EL (cell line): ENCODE measurements at places on chromosomes 3 and 15.
A peak's percentile ranks its signal among the peaks of the same experiment; 100 is the strongest.

- DNase-seq = peak; percentile 13
Measured at GRCh38 chr3:78926523-78926922, 841.3 kb downstream of the ROBO1 start.

DNA sequence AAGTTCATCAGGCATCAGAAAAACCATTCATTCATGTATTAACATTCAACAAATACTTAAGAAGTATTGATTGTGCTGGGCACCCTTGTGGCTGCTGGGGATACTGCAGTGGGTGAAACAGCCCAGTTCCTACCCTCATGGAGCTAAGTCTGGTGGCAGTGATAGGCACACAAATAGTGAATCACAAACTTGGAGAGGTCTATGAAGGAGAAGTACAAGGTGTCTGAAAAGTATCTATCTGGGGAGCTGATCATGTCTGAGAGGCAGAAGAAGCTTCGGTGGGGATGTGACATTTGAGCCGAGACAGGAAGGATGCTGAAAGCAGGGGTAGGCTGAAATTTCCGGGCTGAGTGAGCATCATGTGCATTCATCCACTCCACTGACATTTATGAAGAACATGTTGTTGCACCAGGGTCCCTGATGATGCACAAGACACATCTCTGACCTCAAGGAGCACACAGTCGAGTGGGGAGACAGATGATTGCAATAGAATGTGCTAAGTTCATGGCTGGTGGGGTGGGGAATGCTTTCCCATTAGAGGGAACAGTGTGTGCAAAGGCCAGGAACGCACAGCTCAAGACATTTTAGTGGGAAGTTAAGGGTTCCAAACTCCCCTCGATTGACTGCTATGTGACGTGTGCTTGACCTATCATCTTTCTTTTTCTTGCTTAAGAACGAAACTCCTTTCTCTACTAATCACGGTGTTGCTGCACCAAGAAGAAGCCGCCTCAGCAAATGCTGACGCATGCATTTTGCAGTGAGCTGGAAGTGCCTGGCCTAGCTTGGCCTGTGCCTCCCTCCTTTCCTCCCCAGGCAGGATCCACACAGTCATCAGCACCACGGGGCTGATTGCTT lies 309.1 kb upstream of the ICE2 start:
- peak; percentile 9 for DNase-seq

DNA sequence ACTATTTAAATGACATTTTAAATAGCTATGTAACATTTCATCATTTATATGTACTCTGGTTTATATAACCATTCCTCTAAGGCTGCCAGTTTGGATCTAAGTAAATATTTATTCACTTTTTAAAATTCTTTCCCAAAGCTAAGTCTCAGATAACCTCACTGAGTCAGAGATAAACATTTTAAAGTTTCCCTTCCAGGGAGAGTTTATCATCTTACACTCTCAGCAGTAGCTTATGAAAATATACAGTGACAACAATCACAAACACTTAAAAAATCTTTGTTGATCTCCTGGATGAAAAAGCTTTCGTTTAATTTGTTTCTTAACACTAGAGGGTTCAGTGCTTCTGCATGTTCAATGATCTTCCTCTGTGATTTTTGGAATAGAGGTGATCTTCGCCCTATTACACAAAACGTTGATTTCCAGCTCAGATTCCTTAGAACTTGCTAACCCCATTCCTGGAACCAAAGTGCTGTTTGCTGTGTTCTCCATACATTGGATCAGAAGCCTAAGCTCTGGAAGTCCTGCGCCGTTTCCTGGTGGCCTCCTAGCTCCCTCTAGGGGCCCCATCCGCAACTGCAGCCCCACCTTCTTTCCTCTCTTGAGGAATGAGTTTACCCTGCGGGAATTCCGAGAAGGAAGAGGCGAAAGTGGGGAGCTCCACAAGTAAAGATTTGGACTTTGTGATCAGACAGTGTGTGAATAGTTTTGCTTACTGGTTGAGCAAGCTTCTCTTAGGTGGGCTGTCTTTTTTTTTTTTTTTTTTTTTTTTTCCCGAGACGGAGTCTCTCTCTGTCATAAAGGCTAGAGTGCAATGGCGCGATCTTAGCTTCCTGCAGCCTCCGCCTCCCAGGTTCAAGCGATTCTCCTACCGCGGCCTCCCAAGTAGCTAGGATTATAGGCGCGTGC lies 29.3 kb upstream of the SACM1L start:
- peak; percentile 83 for DNase-seq

GRCh38 chr15:90291679-90292356 lies 26.3 kb downstream of the NGRN start:
- peak; percentile 24 for DNase-seq

DNA sequence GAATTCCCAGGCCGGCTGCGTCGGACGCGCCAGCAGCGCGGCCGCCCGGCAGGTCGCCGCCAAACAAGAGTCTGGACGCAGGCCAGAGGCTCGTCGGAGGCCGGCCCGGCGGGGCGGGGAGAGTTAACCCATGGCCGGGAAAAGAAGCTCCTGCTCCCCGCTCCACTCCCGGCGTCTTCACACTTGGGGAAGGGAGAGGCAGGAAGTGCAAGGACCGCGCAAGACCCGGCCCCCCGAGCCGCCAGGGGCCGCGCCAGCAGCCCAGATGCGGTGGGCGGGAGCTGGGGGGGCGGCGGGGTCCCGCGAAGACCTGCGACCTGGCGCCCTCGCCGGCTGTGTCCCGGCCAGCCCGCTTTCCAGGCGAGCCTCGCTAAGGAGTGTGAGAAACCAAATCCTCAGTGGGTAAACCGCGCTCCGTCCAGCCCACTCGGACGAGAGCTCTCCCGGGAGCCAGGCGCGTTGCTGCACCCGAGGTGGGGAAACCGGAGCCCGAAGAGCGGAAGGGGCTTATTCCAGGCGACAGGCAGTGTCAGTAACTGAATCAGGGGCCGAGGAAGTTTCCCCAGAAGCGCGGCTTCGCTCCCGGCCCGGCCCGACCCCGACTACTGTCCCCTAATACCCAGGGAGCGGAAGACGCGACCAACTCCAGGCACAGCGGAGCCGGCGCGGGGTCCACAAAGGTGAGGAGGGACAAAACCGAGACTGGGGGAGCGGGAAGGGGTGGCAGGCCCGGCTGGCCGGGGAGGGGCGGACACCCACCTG lies 721 bp downstream of the ADAMTS7 start:
- DNase-seq = peak; percentile 49

GRCh38 chr3:28860307-28860706 lies 420.6 kb upstream of the RBMS3 start:
- no peak for DNase-seq

DNA sequence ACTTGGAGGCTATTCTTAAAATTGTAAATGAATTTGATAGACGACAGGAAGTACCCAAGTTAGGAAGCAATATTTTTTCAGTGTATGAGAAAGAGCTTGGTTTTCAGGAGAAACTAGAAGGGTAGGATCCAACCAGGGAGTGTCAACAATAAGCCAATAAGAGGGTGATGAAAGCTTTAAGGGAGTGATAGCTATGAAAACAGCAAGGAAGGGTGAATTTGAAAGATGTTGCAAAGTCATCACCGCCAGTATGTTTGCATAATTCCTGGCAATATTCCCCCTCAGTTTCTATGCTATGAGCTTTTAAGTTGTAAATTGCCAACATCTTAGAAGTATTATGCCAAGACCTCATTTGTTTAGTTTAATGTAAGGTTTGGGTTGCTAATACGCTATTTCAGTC lies 11.8 kb upstream of the CSTA start:
- no peak for DNase-seq

DNA sequence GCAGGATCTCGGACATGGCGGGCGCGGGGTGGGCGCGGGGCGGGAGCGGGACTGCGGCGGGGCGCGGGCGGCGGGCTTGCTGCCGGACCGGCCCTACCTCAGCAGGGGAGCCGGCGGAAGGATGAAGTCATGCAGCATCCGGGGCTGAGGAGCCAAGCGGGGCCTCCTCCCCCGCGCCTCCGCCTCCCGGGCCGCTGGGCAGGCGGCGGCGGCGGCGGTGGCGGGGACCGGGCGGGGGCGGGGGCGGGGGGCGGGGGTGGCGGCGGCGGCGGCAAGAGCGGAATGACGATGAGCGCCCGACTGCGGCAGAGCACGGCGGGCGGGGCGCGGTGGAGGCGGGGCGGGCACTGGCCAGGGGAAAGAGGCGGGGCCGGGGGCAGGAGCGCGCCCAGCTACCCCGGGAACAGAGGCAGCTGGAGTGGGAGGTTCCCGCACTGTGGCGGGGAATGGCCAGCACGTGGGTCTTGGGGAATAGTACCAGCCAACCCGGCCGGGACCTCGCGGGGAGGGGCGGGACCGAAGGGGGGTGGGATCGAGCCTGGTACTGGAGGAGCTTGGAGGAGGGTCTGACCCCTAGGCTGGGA lies at the start of gene CAMK2N2:
Gene CAMK2N2, minus strand, starts transcription at position 284 of the 584 bp plus-strand sequence. Its CDS starts 268 bp downstream, at position 16.
- DNase-seq = peak; percentile 82

DNA sequence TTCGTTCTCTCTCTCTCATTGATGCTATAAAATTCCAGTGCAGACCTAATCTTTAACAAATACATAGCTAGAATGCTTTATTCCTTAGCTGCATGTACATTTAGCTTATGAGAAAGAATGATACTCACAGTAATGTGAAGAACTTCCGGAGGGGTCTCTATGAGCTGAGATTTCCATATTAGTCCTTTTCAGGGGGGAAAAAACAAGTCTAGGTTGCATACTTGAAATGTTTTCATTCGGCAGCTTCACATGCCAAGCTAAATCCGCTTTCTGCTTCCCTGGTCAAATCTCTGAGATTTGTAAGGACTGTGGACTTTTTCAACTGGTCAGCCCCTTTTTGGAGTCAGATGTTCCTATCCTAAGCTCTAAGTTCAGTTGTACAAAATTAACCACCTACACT lies 111.5 kb upstream of the COL8A1 start:
- no peak for DNase-seq

- DNase-seq = no peak
Measured at GRCh38 chr3:27471923-27472550, 12.1 kb downstream of the SLC4A7 start.

DNA sequence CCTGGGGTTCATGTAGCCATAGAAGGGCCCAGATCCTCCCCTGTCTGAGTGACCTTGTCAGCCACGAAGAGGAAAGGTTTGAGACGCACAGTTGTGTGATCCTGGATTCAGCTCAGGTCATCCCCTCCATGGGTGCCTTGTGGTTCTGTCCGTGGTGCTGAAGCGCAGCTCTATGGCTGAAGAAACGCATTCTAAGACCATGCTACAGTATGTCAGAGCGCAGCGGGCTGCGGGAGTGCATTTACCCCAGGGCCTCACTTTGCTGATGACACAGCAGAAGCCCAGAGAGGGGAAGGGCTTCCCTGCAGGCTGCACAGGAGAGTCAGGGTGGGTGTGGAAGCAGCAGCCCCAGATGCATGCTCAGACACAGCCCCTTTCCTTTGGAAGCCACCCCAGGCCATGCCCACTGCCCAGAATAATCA lies 68.8 kb upstream of the IQSEC1 start:
- DNase-seq = peak; percentile 46

DNA sequence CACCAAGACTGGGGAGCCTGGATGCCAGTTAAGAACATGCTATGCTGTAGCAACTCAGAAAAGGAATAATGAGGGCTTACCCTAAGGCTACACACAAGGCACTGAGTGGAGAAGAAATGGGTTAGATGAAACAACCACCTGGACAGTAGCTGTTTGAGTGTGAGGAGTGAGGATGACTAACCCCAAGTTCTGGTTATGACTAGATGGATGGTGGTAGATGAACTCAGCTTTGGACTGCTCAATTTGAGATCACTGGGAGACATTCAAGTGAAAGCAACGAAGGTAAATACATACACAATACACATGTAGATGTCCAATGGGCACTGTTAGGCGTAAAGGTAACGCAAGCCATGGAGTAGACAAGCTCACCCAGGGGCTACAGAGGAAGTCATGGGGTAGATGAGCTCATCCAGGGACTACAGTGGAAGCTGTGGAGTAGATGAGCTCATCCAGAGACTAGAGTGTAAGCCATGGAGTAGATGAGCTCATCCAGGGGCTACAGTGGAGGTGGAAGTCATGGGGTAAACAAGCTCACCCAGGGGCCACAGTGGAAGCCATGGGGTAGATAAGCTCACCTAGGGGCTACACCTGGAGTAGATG lies 98.3 kb downstream of the ANO10 start:
- peak; percentile 35 for DNase-seq

DNA sequence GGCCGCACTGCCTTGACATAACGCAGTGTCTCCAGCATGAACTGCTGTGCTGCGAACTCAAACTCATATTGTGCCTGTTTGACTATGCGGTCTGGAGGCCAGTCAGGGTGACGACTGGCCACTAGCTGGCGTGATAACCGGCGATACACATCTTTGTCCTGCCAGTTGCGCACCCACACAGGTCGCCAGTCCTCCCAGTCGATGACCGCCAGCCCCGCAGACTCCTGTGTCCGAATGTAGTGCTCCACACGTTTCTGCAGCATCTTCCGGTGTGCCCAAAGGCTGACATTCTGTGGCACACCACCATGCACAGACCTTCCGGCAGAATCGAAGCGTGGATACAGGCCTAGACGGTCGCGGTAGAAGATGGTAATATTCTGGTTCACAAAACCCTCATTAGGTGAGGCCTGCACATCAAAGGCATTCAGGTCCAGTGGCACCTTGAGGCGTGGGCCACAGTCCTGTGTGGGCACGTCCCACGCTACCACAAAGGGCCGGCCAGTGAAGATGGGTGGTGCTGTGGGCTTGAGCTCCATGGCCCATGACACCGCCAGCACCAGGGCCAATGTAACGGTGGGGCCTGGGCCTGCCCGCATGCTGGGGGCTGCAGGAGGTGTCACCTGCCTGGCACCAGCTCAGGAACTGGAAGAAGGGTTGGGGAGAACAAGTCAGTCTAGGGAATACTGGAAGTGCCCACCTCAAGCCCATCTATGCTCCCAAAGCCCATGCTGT lies 2.5 kb downstream of the HYAL2 start:
- DNase-seq = no peak

DNA sequence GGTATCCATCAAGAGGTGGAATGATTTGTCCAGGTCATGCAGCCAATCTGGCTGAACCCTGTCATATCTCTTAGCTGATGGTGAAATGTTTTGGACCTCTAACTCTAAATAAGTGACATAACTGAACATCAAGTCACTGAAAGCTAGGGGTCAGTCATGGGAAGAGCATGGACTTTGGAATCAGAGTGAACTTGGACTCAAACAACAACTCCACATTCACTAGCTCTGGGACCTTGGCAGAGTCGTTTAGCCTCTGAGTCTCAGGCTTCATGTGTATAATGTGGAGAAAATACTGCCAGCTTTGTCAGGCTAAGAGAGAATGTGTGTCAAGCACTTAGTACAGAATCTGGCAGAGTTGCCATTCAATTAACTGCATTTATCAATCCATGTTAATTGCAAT lies 557.8 kb upstream of the CFAP20DC start:
- no peak for DNase-seq

- no peak for DNase-seq
Measured at GRCh38 chr3:8942115-8942514, 21.2 kb downstream of the RAD18 start.

GRCh38 chr3:49805897-49806701 lies 3.0 kb downstream of the INKA1 start:
- no peak for DNase-seq

DNA sequence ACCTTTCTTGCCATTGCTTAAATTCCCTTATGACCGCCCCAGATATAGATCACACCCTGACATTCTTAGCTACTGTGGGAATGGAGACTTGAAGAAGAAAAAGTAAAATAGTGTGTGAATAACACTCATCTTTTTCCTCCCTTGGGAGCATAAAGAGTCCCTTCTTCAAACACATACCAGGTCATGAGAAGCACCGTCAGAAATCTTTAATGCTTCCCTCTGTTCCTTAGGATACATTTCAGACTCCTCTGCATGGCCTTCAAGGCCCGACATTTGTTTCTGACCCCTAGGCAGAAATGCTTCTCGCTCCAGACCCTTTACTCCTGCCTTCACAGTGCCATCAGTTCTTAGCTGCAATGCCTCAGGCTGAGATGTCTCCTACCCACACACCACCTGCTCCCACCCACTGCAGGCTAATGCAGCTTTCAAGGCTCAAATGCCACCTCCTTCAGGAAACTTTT lies 143.8 kb upstream of the IL12A start:
- DNase-seq = no peak

- DNase-seq = peak; percentile 50
Measured at GRCh38 chr3:43389388-43390254, 103.3 kb downstream of the SNRK start.
